ENCODE measurements at places on chromosomes 2 and 18.

DNA sequence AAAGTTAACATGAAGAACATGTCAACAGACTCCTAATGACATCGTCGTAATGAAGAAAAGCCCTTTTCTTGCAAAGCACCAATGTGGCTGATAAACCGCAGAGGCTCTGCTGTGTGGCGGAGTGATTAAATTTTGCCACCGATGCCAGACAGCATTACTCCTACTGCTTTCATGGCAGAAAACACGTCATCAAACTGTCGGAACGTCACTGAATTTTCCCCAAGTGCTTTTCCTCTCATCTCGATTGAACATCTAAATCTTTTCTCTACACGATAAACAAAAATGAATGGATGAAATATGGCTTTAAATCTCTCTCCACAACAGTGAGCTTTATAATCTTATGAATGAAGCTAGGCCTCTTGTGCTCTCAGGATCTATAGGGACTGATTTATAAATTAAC, 159.8 kb upstream of the REG3G start:
- DNase-seq: no peak

DNA sequence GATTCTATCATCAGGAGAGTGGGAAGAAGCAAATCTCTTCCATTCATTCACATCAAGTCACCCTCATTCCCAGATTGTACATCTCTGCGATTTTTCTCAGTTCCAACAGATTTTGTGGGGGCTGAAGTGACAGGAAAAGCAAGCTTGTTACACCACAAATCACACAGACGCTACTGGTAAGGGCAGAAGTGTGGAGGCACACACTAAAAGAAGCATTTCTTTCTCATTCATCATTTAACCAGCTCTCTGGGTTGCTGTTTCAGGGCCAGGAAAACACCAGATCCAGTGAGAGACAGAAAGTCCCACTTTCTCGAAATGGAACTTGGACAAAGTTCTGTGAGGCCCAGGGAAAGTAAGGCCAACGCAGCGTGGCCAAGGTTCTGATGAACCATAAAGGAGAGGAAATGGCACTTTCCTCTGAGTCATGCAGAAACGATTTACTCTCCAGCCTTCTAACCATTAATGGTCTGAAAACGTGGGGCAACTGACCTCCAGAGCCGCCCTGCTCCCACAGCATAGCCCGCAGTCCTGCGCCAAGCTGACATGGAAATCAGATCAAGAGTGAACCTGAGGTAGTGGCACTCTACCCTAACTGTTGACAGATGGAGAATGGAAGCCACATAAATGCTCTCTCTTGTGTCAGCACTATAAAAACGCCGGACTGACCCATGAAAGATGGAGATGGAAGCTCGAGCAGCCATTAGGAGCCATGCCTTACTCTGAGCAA, 191.0 kb downstream of the C1D start:
- DNase-seq: no peak

DNA sequence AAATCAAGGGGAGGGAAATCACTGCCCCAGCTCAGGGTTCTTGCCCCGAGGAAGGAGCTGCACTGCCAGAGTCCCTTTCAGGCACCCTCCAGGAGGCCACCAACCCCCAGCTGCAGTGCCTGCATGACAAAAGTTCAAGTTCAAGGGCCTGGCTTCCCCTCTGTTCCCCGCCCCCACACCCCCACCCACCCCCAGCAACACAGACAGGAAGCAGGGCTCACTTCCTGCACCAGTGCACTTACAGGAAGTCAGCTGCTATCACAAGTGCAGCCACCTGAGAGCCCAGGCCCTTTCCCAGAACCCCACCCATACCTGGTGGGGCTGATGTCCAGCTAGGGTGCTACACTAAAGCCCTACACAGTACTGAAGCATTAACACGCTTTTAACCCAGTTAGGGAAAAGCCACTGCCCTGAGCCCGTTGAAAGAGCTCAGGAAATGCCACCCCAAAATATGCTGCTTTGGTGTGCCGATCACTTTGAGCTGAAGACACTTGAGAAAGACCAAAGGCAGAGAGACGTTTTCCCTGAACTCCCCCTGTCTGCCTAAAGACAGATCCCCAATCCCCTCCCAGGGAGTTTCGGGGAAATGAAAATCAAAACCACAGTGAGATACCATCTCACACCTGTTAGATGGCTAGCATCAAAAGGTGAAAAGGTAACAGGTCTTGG, 109.9 kb upstream of the CAB39 start:
- DNase-seq: no peak

- DNase-seq: no peak
Observed at GRCh38 chr2:236720974-236721540, 151.4 kb downstream of the ACKR3 start.

DNA sequence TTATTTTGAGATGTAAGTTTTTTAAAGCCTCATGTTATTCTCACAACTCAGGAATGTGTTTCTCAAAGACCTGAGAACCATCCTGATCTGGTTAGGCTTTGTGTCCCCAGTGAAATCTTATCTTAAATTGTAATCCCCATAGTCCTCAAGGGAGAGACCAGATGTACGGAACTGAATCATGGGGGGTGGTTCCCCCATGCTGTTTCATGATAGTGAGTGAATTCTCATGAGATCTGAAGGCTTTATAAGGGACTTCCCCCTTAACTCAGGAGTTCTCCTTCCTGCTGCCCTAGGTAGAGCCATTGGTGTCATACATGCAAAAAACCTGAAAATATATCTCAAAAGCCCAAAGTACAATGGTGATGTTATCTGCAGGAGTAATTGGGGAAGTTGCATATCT, 836.7 kb downstream of the CBLN2 start:
- no peak for DNase-seq

- DNase-seq: no peak
Observed at GRCh38 chr18:48818329-48819254, 132.2 kb downstream of the SMAD7 start.

GRCh38 chr2:236001854-236002253, 166.3 kb downstream of the GBX2 start:
- no peak for DNase-seq

DNA sequence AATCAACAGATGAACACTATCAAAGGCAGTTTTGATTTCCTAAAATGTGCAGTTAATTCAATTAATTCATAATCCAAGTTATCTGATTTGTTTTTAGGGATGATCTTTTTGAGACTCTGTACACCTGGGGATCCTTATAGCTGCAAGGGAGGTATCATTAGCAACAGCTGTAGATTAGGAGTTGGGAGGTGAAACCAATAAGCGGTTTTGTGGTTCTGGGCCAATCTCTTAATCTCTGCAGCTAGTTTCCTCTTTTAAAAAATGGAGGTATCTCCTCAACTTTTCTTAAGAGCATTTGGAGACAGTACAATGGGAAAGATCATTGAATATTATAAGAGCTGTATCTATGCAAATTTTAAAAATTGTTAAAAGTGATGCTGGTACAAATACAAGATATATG, 126.0 kb downstream of the MC4R start:
- DNase-seq: no peak

- no peak for DNase-seq
Observed at GRCh38 chr2:152420936-152421335, 86.0 kb downstream of the FMNL2 start.

DNA sequence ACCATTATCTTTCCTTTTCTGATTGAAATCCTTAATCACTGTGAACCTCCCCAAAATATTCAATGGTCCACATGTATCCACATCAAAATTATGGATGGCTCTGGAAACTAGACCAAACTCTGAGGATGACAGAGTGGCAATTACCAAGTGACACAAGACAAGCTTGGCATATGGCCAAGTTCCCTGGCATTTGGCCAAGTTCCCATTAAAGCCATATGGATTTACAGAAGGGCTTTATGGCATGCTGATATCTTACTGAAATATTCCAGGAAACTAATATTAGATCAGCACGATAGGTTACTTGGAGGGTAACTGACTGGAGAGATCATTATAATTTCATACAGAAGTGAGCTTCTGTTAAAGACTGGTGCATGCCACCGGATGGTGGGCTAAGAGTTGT, 21.9 kb upstream of the CERS6 start:
- DNase-seq: no peak

DNA sequence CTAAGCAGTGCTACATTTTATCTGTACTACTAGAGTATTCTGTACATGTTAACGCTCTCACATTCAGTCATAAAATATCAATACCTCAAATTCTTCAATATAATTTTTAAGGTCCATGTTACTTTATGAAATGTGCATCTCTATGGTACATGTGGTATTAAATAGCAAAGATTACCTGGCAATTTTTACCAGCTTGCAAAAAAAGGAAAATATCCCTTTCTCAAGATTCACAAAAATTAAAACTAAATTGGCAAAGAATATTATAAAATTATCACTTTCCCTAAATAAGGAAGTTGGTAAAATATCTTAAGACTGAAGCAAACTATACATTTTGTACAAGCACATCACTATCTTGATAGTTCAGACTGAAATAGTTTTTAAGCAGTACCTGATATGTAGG, 115.0 kb upstream of the RNU4ATAC start:
- DNase-seq: no peak

GRCh38 chr2:233400341-233400740, 46.0 kb downstream of the DGKD start:
- no peak for DNase-seq
